Breast epithelium (tissue), 4 donors: ENCODE measurements at places on chromosomes 5 and 9.

GRCh38 chr9:27377147-27377807, 80.3 kb upstream of the EQTN start:
- DNase-seq, result no peak

DNA sequence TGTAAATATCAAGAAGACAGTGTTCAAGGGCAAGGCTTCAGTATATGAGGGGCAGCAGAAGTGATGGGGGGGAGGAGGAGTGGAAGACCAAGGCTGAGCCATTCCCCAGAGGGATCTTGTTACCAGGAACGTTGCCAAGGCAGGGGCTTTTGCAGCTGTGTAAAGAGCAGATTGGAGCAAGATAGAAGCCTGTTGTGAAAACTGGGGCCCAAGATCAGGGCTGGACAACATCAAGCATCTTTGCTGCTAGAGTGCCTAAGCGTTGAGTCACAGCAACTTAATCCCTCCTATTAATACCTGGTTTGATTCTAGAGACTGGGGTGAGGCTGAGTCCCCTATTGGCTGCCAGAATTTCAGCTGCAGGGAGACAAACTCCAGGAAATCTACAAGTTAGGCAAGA, 18.4 kb upstream of the ERCC6L2 start:
- DNase-seq, result no peak

DNA sequence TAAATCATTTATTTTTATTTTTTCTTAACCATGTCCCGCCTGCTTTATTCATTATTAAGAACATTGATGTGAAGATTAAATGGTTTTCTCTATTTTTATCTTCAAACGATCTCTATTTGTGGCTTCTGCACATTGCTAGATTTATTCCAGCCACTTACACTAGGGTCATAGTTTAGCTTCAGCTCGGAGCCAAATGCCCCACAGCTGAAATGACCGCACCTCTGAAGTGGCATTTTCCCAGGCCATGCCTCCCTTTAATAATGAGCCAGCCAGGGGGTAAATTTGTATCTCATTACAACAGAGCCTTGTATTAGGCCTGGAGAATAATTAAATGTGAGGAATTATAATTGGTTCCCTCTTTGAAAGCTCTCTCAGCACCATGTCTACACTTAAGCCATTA, 89.4 kb downstream of the DOCK8 start:
- DNase-seq, result peak; percentile 70

- peak; percentile 17 for DNase-seq
Observed at GRCh38 chr5:1540166-1540565, 16.4 kb upstream of the LPCAT1 start.

DNA sequence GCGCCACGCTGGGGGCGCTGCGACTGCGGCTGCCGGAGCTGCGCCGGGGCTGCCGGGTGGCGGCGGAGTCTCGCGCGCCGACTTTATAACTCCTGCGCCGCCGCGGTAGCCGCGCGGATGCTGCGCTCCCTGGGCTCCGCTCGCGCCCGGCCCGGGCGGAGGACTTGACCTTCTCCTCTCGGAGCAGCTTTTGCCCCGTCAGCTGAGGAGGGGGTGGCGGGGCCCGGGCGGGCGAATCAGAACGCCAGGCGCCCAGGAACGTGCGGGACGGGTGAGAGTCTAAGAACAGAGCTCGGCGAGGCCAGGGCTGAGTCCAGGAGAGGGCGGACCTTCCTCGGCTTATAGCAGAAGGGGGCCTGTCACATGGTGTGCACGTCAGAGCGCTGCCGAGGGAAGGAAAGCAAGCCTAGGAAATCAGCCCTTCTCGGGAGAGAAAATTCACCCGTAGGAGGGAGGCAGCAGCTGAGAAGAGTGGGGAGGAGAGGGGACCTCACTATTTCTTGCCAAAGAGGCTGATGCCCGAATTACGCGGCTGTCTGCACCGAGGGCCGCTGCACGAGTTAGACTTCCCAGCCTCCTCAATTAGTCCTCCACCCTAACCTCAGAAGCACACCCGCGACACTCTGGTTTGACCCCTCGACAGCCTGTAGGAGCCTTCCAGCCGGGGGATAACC, at the start of gene FOXD1:
TSS of gene FOXD1 (minus strand) at position 315 of the 674 bp plus-strand sequence. CDS start 415 bp downstream, outside the sequence.
- no peak for DNase-seq

GRCh38 chr9:114317665-114318357, 5.1 kb upstream of the ORM1 start:
- no peak for DNase-seq

- DNase-seq, result no peak
Observed at GRCh38 chr5:65821966-65822365, 100.0 kb downstream of the NLN start.

DNA sequence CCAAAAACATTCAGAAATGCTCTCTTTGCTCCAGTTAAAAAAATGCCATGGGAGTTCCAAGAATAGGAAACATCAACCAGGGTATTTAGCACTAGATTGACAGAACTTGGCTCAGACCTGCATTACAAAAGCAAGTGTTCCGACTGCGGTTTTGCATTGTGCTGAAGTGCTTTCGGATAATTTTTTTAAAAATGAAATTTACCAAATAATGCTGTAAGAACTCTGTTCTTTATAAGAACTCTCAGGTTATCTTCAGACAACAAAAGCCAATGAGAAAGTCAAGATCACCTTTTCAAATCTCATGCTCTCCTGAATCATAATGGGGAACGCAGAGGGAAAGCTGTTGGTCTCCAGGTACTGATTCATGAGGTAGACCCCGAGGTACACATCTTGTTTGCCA, 483 bp upstream of the PLPP6 start:
- DNase-seq, result no peak

- no peak for DNase-seq
Observed at GRCh38 chr5:155905364-155905763, 421.6 kb upstream of the SGCD start.

DNA sequence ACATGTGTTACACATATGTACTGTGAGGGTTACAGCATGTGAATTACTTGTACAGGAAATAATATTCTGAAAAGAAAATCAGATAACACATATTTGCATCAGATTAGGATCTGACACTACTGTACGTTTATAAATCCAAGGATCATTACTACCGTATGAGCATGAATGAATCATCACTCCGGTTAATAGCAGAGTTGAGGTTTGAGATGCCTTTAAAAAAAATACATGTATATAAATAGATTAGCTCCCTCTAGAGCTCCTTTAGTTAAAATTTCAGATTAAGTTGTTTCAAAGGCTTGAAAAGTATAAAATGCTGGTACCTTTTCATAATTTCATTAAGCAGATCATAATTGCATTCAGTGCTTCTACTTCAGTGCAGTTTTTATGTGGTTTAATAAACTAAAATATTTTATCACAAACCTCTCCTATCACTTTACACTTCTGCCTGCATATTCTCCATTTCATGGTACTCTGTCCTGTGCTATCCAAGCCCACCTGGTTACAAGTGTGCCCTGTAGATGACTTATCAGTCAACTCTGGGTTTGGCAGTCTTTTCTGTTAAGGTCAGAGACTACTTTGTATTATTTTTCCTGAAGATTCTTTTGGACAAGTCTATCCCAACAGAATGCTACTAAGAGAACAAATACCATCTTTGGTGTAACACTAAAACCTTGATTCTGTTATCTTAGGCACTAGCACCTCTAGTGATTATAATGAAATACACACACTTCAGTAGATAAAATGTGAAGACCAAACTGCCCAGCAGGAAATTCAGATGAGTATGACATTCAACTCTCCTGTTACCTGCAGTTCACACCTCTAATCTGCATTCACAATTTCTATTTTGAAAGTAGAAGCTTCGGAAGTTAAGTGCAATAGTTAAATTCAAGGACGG, 48.0 kb upstream of the POU5F2 start:
- DNase-seq, result no peak

DNA sequence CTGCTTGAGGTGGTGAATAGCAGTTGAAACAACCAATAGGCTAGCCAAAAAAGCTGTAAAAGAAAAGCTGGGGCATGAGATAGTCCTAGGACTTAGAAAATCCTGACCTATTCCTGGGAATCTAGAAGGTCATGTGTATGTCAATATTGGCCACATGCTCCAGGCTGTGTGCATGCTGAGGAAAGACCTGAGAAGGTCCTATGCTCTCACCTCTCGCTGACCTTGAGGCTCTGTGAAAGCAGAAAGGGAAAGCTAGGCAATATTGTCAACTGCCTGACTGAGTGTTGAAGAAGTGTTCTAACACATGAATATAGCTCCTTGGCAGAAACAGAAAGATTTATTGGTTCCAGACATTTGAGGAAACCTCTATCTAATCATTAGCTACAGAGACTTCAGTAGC, 19.8 kb downstream of the TAS2R1 start:
- no peak for DNase-seq

- no peak for DNase-seq
Observed at GRCh38 chr5:149212198-149212951, 59.3 kb upstream of the AFAP1L1 start.

DNA sequence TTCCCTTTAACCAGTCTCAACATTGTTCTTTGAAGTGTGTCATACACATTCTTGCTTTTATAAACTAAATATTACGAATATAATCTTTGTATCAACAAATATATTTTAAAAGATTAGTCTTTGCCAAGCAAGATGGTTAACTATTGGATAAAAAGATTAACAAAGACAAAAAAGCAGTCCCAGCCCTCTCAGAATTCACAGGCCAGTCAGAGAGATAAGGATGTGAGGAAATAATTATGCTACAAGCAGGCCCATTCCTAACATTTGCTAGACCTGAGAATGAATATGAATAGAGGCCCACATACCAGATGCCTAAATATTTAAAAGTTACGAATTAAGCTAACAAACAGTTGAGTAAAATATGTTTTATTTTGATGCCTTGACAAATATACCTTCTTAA, 457.7 kb downstream of the CETN3 start:
- DNase-seq, result no peak

DNA sequence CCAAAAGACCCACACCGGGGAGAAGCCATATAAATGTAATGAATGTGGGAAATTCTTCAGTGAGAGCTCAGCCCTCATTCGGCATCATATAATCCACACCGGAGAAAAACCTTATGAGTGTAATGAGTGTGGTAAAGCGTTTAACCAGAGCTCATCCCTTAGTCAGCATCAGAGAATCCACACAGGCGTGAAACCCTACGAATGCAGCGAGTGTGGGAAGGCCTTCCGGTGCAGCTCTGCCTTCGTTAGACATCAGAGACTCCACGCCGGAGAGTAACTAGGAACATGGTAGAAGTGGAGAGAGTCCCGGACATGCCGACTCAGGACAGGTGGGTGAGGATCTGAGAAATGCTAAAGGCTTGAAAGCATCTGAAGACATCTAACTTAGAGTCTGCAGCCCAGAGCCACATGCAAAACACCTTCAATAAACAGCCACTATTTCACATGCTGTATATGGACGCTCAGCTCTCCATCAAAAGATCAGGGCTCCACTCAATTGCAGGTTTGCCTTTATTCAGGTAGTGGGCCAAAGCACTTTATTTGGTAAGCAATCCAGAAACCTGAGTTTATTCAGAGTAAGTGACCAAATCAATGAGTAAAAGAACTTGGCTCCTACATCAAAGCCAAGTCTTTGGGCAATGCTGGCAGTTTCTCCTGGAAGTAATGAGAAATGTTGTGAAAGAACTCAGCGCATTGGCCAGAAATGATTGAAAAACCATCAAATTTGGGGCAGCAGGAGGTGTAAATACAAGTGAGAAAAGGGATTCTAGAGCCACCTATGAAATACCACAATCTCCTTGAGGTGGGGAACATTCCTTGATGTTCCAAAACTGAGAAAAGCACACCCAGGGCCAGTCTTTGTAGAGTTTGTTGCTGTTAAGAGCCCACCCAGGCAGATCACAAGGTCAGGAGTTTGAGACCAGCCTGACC, 6.0 kb downstream of the RPL12 start:
- DNase-seq, result peak; percentile 27

- no peak for DNase-seq
Observed at GRCh38 chr9:1303932-1304331, 253.8 kb downstream of the DMRT2 start.

DNA sequence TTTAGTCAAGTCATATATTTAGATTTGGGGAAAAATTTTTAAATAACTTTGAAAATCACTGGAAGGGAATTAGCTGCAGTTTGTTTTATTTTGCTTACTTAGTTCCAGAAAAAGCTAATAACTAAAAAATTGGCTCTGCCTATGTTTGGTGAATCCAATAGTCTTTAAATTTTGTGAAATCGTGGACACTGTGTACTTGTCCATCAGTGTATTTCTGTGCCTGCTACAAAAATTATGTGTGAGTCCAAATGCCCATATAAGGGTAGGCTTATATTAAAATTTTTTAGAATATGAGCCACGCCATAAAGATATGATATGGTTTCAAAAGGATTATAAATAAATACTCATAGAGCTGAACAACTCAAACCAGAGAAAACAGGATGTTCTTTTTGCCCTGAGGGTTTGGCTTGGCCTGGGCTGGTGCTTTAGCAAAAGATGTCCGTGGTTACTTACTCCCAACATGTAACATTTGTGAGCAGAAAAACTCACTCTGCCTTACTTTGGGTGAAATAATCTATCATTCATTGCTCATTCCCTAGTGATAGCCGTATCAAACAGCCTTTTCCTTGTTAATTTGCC, 133.2 kb upstream of the PRLR start:
- no peak for DNase-seq

DNA sequence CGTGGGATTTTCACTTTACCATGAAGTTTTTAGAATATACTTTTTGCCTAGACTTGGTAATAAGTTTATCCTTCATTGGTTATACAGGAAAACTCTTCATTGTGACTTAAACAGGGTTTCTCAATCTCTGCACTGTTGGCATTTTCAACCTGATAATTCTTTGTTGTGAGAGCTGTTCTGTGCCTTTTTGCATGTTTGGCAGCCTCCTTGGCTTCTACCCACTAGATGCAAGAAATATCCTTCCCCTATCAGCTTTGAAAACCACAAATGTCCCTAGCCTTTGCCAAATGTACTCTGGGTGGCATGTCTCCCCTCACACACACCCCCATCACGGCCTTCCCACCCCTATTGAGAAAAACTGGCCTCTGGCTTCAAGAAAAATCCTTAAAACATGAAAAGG, 180.9 kb downstream of the ESM1 start:
- DNase-seq, result no peak

GRCh38 chr9:123135430-123135829, 102.0 kb downstream of the GPR21 start:
- no peak for DNase-seq

- DNase-seq, result no peak
Observed at GRCh38 chr5:136891175-136891972, 526.0 kb upstream of the TRPC7 start.

DNA sequence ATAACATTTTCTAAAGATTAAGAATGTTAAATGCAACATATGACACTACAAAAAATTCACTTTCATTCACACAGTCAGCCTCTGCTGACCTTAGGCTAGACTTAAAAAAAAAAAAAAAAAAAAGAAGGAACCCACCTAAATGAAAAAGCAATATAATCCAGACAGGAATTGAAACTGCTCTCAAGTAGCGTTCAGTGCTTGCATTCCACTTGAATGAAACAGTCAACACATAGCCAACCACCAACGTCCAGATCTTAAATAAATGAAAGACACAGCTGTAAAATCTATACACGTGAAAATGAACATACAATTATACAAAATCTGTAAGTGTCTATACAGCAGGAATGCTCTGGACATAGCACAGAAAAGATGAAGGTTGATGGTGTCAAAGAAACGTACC, 11.4 kb downstream of the TMEM245 start:
- no peak for DNase-seq

DNA sequence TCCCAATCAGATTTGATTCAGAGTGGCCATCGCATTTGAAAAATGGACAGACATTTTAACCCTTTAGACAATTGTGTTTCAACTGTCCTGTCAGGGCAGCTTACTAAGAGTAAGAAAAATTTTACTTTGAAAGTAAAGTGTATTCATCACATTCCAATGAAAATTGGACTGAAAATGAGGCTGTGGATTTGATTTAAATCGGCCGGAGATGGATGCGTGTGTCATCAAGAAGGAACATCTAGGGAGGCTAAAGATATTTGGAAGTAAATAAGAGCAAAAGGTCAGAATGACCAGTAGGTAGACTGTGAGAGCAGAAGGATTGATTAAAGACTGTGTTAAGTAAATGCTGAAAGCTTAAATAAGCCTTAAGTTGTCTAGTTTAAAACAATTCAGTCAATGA, 1.5 kb downstream of the ZCCHC7 start:
- DNase-seq, result no peak
